NCI-H2081 (cell line): ENCODE measurements at places on chromosomes 3 and 15.

GRCh38 chr3:27166888-27167287 is 202.3 kb downstream of the NEK10 start:
- no peak for DNase-seq

DNA sequence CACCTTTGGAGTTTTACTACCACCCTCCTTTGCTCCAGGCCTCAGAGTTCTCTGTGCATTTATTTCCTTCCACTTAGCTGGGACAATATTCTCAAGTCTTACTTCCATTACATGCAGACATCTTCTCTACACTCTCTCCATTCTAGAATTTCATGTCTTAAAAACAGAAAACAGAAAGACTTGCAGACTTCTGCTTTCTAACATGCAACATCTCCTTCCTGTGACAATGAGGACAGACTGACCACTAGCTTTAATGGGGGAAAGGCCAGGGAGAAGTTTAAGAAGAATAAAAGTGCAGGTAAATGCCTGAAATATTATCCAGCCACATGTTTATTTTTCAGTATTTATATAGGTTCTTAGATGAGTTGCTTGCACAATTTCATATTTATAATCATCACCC is 17.1 kb upstream of the CSTA start:
- no peak for DNase-seq

GRCh38 chr3:64242435-64242834 is 17.2 kb upstream of the PRICKLE2 start:
- no peak for DNase-seq

GRCh38 chr3:65871305-65872141 is 167.2 kb downstream of the MAGI1 start:
- DNase-seq: peak; percentile 69

DNA sequence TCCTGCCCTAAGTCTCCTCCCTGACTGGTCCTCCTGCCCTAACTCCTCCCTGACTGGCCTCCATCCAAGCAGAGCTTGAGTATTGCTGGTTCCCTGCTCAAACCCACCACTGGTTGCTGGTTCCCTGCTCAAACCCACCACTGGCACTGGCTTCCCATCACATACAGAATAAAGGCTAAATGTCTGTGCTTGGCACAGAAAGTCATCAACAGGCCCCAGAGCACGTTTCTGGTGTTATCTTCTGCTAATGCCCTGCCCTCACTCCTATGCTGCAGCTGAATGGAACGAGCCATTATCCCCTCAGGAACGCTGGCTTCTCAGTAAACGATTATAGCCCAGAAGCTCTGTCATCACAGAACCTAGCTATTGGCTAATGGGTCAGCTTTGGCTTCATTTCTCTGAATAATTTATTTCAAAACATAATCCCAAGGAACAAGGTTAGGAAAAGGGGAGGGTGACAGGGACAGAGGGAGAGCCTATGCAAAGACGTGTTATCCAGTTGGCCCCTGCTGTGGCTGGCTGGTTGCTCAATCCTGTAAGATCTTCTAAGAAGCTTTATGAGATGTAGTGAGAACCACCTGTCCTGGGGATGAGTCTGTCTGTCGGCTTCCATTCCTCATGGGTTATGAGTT is 6.3 kb upstream of the MUC20 start:
- DNase-seq: no peak

DNA sequence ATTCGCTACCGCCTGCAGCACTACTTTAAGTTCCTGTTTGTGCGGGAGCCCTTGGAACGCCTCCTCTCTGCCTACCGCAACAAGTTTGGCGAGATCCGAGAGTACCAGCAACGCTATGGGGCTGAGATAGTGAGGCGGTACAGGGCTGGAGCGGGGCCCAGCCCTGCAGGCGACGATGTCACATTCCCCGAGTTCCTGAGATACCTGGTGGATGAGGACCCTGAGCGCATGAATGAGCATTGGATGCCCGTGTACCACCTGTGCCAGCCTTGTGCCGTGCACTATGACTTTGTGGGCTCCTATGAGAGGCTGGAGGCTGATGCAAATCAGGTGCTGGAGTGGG is 995 bp downstream of the CHST14 start:
- no peak for DNase-seq

DNA sequence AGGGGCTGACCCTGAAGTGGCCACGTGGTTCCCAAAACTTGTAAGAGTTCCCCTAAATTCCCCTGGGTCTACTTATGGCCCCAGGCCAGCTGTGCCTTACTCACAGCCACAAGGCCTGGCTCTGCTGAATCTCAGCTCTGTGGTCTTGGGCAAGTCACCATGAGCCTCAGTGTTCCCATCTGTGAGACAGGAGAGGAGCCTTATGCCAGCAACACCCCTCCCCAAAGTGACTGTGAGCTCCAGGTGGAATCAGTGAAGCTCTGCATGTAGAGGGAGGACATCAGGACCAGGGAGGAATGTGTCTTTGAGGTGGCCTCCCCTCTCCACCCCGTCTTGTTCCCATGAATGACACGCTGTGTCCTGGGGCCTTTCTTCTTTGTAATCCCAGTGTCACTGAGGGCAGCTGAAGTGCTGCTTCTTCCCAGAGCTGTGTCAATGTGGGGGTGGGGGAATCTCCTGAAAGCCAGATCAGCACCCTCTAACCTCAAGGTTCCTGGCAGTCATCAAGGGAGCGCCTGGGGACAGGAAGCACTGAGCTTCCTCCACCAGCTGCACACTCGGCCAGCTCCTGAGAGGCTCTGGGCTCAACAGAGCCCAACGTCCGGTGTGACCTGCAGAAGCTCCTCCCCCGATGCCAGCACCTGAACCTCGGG is 258.9 kb downstream of the UACA start:
- no peak for DNase-seq

GRCh38 chr15:26628879-26629529 is 143.9 kb downstream of the GABRB3 start:
- DNase-seq: peak; percentile 96

DNA sequence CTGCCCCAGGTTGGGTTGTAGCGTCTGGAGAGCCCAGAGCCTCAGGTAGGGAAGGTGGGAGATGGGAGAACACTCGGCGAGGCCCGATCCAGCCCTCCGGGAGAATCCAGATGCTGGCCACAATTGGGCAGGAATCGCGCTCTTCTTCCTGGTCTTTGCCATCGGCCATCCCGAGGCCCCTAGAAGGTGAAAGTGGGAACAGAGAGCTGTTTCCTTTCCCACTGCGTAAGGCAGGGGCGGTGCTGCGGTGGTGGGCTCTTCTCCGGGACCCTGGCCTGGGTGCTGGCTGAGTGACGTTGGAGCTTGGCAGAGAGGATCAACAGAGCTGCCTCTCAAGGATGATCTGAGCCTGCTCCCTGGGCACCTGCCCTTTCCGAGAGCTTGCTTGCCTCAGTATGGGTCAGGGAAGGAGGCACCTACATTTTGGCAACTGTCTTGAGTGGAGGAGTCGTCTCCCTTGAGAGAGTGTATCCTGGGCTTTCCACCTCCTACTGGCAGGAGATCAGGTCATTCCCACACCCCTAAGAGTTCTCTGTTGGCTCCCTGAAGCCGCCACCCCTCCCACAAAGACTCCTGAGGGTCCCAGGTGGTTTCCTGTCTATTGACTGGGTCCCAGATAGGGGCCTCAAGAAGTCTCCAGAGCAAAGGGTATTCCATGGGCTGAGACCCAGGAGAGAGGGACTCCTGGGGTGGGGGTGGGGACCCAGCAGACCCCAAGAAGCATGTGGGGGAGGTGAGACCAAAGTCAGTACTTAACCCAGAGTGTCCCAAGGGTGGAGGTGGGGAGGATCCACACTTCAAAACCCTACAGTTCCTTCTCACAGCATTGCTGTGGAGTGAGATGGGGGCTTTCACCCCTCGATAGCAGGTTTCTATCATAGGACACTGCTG is 1.6 kb downstream of the C15orf39 start:
- no peak for DNase-seq

- DNase-seq: no peak
These were observed 10.3 kb downstream of the MASP1 start for GRCh38 chr3:187281191-187281714.

DNA sequence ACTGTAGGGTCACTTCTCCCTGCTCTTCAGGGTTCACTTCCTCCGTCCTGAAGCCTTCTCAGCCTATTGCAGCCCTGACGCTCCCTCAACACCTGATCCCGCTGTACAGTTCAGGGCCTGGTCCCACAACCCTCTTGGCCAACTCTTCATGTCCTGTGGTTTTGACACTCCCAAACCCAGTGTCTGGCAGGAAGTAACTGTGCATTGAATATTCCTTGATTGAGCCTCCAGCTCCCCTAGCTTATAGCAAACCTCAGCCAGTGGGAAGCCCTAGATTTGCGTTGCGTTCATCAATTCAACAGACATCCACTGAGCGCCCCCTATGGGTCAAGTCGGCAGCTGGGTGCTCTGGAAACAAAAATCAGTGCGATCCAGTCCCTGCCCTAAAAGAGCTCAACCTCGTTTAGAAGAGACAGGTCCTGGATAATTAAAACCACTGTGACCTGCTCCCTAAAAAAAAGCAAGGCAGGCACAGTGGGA is 13.5 kb downstream of the UBAP1L start:
- no peak for DNase-seq

- no peak for DNase-seq
These were observed 318.6 kb downstream of the FHIT start for GRCh38 chr3:60932643-60933042.

DNA sequence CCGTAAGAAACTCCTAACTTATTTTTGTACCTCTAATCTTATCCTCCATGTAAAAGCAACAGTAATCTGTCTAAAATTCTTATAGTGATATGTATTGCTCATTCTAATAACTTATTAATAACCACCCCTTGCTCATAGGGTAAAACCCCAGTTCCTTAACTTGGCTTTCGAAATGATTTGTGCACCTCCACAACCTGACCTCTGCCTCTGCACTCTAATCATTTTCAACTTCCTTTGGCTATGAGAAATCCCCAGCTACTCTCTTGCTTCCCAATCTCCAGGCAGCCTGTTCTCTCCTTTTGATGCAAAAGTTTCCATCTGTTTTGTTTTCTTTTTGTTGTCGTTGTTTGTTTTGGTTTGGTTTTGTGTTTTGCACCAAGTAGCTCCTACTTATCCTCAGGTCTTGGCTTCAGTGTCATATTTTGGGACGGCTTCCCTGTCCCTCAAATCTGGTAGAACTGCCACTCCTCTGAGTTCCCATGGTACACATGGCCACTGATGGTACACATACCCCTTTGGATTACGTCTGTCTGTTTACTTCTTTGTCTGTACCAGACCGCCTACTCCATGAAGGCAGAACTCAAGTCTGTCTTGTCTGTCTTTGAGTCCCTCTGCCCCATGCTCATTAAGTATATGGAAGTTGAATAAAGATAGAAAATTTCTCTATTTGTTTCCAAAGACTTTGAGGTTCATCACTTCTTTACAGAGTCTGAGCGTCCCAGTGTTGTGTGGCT is 105.6 kb upstream of the TGFBR2 start:
- no peak for DNase-seq

DNA sequence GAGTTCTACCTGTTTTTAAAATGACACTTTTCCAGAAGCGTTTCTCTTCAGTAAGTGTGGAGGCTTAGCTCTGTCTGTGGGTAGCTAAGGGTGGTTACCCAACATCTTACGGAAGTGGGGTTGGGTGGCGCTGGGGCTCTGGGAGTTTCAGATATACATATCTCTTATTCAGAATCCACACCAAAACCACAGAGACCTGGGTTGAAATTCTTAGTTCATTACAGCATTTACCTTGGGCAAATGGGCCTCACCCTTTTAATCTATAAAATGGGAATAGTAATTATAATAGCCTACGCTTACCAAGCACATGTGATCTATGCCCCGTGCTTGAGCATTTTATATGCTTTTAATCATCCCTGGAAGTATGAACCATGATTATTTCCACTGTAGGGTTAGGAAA is 9.4 kb downstream of the PTPRG start:
- no peak for DNase-seq

DNA sequence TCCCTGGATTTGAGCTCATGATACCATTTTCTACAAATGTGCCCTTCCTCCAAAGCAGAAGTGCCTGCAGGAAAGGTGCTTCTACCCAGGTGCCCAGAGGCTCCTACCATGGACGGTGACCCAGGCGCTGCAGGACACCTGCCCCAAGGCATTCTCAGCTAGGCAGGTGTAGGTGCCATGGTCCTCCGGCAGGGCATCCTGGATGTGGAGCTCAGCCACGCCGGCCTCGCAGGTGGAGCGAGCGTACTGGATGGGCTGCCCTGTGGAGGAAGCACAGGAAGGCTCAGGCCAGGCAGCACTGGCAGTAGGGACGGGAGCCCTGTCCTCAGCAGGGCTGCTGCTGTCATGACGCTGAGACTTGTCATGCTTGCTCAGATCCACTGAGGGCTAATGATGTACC is 137.2 kb upstream of the HACD2 start:
- DNase-seq: no peak

DNA sequence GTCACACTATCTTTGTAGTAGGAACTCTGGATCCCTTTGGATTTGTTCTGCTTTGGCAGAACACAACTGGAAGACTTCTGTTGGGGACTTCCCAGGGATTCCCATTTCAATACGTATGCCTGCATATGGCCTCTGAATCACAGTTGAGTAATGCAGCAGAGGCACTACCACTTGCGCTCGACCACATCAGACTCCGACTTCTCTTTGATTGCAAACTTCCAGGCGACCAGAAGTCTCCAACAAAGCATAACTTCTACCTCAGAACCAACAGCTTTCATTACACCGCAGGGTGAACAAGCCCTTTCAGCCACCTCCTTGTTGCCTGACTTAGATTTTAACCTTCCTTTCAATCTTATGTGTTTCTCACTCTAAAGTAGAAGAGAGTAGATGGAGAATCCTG is 924.4 kb downstream of the IGSF11 start:
- no peak for DNase-seq

DNA sequence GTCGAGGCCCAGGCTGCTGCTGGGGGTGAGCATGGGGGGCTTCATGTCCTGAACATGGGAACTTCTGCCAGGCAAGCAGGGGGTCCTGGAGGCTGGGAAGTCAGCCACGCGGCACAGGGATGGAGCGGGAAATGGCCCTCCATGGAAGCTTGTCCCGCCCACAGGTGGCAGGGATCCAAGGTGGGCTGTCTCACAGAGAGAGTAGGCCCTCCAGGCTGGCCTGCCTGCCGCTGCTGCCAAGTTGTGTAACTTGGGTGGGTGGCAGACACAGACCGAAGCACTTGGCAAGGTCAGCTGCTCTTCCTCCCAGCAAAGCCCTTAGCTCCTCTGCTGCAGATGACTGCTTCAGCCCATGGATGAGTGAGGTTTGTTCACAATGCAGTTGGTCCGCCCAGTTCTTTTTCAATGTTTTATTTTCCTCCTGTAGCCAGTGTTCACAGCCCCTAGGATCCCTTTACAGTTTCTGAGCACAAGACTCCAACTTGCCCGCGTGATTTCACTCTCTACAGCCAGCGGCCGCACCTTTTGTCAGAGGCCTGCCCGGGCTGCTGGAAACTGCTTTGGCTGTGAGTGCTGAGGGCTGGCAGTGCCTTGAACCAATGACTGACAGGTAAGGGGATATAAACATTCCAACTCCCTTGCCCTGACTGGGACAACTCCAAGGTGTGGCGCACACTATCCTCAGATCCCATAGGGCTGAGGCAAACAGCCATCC is 26.7 kb downstream of the HCN4 start:
- peak; percentile 47 for DNase-seq
